Stimulated activated CD8-positive, alpha-beta memory T cell treated with anti-CD3 and anti-CD28 coated beads, Interleukin-4, amount 100 ng/mL, for 48 hours (primary cell): ENCODE measurements at places on chromosomes 6 and 20.
A peak's percentile ranks its signal among the peaks of the same experiment; 100 is the strongest.

GRCh38 chr6:14231501-14232280 lies 114.1 kb downstream of the CD83 start:
- no peak for DNase-seq

DNA sequence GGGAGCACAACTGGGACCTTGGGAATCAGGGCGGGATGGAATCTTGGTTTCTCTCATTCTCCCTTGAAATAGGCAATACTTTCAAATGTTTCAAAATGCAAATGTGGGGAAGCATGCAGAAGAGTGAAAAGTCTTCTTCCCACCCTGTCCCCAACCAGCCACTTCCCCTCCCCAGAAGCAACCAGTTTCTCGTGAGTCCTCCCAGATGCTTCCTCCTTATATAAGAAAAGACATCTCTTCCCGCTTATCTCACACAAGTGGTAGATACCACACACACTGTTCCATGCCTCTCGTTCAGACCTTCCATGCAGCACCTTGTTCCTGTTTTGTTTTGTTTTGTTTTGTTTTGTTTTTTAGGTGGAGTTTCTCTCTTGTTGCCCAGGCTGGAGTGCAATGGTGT lies 25.1 kb downstream of the HCK start:
- no peak for DNase-seq

DNA sequence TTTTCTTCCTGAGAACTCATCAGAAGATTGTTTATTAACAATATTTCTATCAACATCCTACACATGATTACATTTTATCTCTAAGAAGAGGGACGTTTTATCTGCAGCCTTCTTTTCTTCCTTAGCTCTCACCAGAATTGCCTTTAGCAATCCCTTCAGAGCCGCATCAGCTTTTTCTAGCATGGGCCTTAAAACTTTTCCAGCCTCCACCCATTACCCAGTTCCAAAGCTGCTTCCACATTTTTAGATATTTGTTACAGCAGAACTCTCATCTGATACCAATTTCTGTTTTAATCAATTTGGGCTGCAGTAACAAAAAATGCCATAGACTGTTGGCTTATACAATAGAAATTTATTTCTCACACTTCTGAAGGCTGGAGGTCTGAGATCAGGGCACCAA lies 281.5 kb downstream of the THBS2 start:
- no peak for DNase-seq

DNA sequence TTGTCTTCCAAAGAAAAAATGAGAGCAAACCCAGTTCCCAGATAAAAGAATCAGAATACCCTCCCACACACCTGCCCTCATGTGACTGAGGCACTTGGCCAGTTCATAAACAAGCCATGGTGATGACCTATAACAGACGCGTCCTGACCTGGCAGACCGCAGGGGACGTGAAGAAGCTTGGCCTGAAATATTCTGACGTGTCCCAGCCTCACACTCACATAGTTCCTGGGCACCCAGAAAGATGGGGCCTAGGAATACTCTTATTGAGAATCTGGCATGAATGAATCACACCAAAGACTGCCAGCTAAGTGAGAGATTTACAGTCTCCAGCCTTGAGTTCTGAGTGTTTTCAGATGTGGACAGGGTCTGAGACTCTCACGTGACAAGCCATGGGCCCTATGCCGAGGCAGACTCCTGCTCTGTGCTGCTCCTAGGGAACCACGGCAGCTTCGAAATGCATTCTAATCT lies 17.2 kb upstream of the MAP3K4 start:
- DNase-seq: no peak

GRCh38 chr6:124164343-124164742 lies 360.7 kb downstream of the NKAIN2 start:
- no peak for DNase-seq

GRCh38 chr6:38907264-38907663 lies 141.3 kb upstream of the GLP1R start:
- DNase-seq: no peak

GRCh38 chr6:160733050-160733646 lies 31.1 kb downstream of the PLG start:
- peak; percentile 37 for DNase-seq

GRCh38 chr6:101486726-101487125 lies 93.2 kb downstream of the GRIK2 start:
- no peak for DNase-seq

DNA sequence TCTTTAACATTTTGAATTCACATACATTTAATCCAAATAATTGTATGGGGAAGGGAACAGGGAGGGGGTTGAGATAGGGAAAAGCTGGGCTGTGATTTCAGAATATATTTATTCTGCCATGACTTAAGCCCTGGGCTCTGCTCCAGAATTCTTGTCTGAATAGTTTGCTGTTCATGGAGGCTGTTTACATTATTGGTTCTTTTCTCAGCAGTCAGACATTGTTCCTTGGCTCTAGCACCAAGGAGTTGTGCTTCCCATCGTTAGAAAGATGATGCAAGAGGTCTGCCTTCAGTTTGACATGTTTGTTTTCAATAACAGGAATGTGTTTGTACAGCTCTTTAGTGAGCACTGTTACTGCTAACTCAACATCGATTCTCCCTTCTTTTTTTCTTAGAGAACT lies 198.8 kb upstream of the CDYL start:
- no peak for DNase-seq

DNA sequence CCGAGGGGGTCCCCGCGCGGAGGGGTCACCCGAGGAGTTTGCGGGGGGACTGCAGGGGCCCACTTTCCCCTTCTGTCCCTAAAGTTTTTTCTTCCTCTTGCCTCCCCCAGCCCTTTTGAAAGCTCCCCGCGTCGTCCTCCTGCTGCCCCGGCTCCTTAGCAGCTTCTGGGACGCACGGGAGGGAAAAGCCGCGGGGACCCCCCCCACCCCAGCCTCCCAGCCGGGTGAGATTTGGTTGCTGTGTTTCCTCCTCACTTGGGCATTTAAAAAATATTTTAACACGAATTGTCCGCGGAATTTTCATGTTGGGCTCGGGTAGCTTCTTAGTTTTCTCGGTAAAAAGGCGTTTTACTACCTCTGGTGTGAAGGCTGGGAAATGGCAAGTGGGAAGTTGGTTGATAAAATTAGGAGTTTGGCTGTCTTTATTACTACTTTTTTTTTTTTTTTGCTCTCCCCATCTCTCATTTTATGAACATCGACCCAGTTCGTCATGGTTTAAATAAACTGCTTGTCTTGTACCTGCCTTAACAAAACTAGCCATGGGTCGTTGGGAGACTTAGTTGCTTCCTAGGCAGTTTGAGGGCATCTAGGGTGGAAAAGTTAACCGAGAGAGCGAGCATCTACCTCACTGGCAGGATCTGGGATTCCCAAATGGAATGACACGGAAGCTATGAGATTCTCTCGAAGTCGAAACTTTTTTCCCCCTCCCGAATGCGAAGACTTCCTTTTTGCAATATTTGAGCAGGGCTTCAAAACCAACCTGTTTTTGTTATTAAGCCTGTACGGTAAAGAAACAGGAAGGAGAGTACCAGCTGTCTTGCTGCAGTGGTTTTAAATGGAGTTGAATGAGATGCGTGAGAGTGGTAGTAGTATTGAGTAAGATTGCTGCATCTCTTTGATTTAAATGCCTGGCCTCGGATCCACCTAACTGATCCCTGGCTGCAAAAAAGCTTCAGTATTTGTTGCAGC lies 868 bp downstream of the NCOA3 start:
- peak; percentile 55 for DNase-seq

DNA sequence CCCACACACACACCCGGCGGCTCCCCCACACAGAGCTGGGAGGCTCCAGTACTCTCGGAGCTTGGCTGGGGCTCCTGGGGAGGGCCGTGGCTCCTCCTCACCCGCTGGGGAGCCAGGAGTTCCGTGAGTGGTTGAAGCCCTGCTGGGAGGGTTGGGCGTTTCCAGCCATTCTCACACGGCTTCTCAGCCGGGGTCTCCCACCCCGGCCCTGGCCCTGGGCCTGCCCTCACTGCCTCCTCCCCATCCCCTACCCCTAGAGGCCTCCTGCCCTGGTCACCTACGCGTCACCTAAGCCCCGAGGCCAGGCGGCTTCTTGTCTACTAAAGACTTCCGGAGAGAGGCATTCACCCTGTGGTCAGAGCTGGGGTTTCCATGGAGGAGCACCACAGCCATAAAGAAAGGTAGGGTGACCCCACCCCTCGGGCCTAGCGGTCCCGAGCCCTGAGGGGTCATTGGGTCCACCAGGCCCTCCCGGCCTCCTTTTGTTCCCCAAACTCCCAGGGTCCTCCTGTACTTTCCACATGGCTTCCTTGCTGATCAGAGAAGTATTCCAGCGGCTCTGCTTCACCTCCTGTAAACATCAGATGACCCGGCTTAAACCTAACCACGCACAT lies 99.3 kb downstream of the TTLL2 start:
- no peak for DNase-seq

- no peak for DNase-seq
Measured at GRCh38 chr6:154672086-154672485, 61.1 kb upstream of the SCAF8 start.

- DNase-seq: no peak
Measured at GRCh38 chr6:26336355-26337198, 28.4 kb upstream of the BTN3A2 start.

GRCh38 chr6:111487661-111488060 lies 4.6 kb upstream of the REV3L start:
- DNase-seq: no peak

GRCh38 chr6:84967389-84967788 lies 203.0 kb upstream of the TBX18 start:
- no peak for DNase-seq

DNA sequence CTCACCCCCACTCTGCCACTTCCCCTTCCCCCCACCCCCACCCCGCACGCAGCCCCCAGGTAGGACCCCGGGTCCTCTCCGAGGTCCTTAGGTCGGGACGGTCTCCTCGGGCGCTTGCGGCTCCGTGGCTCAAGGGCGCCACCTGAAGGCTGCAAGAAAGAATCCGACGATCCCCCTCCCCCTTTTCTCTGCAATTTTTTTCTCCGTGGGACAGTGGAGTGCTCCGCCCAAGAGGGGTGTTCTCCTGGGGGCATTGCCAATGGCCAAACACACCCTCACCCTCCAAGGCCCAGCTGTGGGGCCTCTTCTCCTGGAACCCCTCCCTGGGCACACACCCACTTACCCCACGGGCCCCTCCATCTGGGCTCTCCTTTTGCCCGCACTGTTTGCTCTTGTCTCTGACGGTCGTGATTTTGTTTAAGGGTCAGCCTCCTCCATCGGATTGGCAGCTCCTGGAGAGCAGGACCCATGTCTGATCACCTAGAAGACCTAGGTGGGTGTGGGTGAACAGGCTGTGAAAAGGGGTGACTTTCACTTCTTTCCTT lies 1.1 kb upstream of the TMEM74B start:
- peak; percentile 70 for DNase-seq
